ENCODE measurements at places on chromosomes 7 and 10. TPM values are rescaled to one million over a fixed set of nuclear protein-coding genes. Genes with fewer than 3 reads are reported as not detected.

The DPYSL4 gene
- 11.7 TPM for total RNA-seq

The PAPOLB gene
- total RNA-seq: under 0.01 TPM

The SMO gene
- 3.1 TPM for total RNA-seq

The GNG11 gene
- under 0.01 TPM for total RNA-seq

The MARVELD1 gene
- 2.4 TPM for total RNA-seq

The BAG3 gene
- total RNA-seq: 11.6 TPM

The TAS2R3 gene
- 1.0 TPM for total RNA-seq

The MGMT gene
- 15.8 TPM for total RNA-seq

The NYAP1 gene
- total RNA-seq: 0.64 TPM

The OPN4 gene
- total RNA-seq: not detected

The TFEC gene
- total RNA-seq: under 0.01 TPM

The TCAF2 gene
- 0.34 TPM for total RNA-seq

The C7orf57 gene
- 0.21 TPM for total RNA-seq

The SEMA3D gene
- total RNA-seq: not detected

The UTF1 gene
- total RNA-seq: not detected

The TNS3 gene
- total RNA-seq: 1.7 TPM

The CNNM1 gene
- total RNA-seq: under 0.01 TPM

The ARPC1A gene
- total RNA-seq: 141 TPM

The KNDC1 gene
- total RNA-seq: 0.07 TPM

The IGFBP3 gene
- 26.1 TPM for total RNA-seq

The PRSS2 gene
- total RNA-seq: not detected

The CHAT gene
- total RNA-seq: not detected

The ELMO1 gene
- total RNA-seq: 0.14 TPM

The ADCY1 gene
- total RNA-seq: 0.68 TPM

The RELN gene
- total RNA-seq: 0.34 TPM

The MRLN gene
- not detected for total RNA-seq

The PON1 gene
- not detected for total RNA-seq

The CAMK2B gene
- not detected for total RNA-seq

The MYOZ1 gene
- not detected for total RNA-seq

The NPTX2 gene
- under 0.01 TPM for total RNA-seq

The PNLIPRP2 gene
- not detected for total RNA-seq

The OIT3 gene
- total RNA-seq: 0.14 TPM

The GNGT1 gene
- total RNA-seq: not detected

The IGFBP1 gene
- total RNA-seq: not detected

The PDE1C gene
- total RNA-seq: under 0.01 TPM

The VSTM4 gene
- not detected for total RNA-seq

The EIF3B gene
- 242 TPM for total RNA-seq

The HMX3 gene
- 0.07 TPM for total RNA-seq

The SYT15 gene
- 0.14 TPM for total RNA-seq

The ZNF117 gene
- total RNA-seq: 2.4 TPM

The NME8 gene
- total RNA-seq: not detected

The C10orf143 gene
- total RNA-seq: 0.34 TPM

The PLEKHS1 gene
- not detected for total RNA-seq

The KCND2 gene
- total RNA-seq: not detected

The TEX36 gene
- not detected for total RNA-seq

The LARP4B gene
- total RNA-seq: 39.6 TPM

The UPK3B gene
- total RNA-seq: 1.4 TPM

The TMEM196 gene
- total RNA-seq: not detected

The FXYD4 gene
- total RNA-seq: not detected

The NOD1 gene
- 7.8 TPM for total RNA-seq

The MYPN gene
- not detected for total RNA-seq

The TMEM72 gene
- total RNA-seq: not detected

The NPS gene
- not detected for total RNA-seq

The ZKSCAN1 gene
- 61.4 TPM for total RNA-seq

The LIPK gene
- 0.21 TPM for total RNA-seq

The CCL24 gene
- total RNA-seq: not detected
